BJ (cell line): ENCODE measurements at places on chromosomes 7 and 10.

DNA sequence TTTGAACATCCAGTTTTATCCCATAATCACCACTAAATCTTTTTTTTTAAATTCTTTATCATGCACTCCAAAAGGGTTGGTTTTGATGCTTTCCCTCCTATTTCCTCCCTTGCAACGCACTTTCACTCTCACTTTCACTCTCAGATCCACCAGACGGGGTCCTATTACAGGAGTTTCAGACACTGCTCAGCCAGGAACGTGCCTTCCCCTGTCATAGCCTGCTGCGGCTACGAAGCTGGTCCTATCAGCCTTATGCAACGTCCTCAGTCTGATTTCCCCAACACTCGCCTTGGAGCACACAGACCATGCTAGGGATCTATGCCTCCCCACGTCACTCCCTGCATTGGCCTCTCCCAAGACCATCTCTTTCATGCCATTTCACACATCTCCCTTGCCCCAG, 23.4 kb downstream of the ZPBP start:
- DNase-seq, result no peak

- no peak for DNase-seq
Observed at GRCh38 chr10:96995851-96996250, 163.8 kb downstream of the LCOR start.

DNA sequence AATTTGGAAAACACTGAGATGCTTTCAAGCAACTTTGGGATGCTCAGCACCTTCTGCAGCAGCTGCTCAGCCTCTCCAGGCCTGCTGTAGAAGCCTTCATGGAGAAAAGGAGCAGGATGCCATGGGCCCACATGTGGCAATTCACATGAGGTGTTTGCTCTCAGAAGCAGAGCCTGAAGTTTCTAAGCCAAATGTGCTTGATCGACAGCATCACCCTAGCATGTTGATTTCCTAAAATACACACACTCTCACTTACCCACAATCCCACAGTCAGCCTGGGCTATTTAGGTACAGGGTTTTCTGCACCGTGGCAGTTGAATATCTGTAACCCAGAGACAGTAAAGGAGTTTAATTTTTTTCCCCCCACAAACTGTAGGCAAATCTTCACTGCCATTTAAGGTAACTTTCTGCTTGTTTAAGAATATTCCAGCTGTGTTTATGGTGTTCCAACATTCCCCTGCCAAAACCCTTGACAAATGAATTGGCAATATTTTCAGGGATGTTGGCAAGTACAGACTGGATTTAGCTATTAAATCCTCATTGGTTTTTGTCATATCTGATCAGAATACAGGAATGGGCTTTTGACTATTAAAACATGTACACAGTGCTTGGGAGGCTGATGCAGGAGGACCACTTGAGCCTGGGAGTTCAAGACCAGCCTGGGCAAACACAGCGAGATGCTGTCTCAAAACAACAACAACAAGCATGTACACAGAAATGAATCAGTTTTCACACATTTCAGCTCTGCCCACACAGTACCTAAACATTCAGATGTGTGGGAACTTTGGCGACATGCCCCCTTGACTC, 244.2 kb downstream of the CELF2 start:
- no peak for DNase-seq

DNA sequence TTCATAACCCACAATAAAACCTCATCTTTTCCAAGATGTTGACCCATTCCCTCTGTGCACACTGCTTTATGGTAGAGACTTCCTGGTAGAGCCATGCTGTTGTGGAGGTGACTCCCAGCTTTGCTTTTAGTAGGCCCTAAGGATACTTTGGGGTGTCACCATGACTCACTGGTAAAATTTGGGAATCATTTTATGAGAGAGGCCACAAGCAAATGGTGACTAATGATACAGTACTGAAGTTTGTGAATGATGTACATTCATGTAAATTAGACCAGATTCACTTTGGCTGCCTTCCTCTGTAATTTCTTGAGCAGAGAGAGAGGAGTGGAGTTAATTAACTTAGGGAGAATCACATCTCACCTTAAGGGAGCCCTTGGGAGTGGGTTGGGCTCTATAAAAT, 686.5 kb downstream of the LRMDA start:
- DNase-seq, result peak; percentile 82

- no peak for DNase-seq
Observed at GRCh38 chr7:122248472-122248871, 56.1 kb downstream of the FEZF1 start.

- peak; percentile 15 for DNase-seq
Observed at GRCh38 chr7:98913612-98914011, 35.3 kb downstream of the TRRAP start.

DNA sequence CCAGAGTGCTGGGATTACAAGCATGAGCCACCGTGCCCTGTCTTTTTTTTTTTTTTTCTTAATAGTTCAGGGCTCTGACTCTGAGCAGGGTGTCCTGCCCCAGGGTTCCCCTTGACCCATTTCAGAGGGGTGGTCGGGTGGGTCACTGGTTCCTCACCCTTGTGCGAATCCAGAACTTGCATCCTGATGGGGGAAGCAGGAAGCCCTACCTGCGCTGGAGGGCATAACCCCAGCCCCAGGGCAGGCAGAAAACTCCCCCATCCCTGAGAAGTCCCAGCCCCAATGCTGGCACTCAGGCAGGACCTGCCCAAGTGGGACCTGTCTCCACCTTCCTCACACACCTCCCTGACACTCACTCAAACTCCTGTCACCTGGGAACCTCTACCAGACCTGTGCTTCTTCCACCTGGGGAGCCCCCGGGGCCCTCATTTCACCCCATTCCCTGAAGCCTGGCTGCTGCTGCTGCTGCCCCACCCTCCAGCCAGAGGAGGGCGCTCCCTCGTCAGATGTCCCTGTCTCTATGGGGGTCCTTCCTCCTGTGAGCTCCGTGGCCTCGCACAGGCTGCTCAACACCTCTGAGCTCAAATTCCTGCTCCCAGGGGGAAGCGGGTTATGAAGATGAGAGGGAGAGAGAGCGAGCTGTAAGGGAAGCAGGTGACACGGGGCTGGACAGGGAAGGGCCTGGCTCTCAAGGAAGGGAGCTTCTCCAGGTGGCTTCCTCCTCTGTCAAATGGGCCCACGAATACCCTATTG, 15.1 kb upstream of the ZNF273 start:
- no peak for DNase-seq

DNA sequence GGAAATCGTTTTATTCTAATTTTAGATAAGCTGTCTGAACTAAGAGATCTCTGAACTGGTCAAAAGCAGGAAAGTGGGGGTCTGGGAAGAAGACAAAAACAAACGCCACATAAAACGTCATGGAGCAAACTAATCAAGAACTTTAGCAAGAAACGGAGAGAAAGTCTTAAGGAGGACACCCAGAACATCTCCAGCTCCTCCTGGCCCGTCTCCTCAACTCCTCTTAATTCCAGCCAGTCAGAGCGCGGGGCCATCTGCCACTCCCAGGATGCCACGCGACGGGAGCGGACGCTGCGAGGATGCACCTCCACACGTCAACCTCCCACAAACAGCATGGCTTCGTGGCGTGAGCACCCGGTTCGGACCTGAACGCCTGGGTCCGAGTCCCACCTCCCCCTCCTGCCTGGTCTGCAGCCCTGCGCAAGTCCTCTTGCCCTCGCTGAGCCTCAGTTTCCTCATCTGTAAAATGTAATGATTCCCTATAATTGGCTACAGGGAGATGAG, 598 bp downstream of the MMS19 start:
- DNase-seq, result no peak

GRCh38 chr7:18408461-18408860, 87.1 kb upstream of the HDAC9 start:
- DNase-seq, result peak; percentile 75

GRCh38 chr10:97737770-97738265, 890 bp downstream of the ZFYVE27 start:
- DNase-seq, result no peak

- DNase-seq, result no peak
Observed at GRCh38 chr10:1154531-1155295, 98.5 kb downstream of the WDR37 start.
